ENCODE measurements at places on chromosomes 2 and 18.

- peak; percentile 8 for DNase-seq
These were observed 38.8 kb downstream of the AQP4 start for GRCh38 chr18:26826656-26827235.

DNA sequence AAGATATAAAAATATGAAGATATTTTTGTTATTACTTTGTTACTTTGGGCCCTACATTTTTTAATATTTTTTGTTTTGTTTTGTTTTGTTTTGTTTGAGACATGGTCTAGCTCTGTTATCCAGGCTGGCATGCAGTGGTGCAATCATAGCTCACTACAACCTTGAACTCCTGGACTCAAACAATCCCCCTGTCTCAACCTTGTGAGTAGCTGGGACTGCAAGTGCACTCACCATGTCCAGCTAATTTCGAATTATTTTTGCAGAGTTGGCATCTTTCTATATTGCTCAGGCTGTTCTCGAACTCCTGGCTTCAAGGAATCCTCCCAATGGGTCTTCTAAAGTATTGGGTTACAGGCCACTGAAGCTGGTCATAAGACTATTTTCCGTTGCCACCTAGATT is 603.6 kb upstream of the PIK3C3 start:
- DNase-seq: no peak

DNA sequence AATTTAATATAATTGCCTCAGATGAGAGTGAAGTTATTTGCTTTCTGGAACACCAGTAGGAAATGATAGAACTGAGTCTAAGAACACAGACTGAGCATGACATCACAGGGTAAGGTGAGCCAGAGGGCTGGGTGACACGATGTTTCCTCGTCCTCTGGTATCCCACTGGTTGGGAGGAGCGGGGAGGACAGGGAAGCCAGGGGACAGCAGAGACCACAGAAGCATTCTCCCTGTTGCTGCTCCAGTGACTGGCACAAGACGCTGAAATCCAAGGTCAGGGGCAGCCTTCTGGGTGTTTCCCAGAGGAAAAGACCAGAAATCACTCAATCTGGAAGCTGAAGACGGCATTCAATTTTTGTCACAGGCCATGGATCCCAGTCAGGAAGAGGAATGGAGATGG is 363.4 kb upstream of the SOX11 start:
- no peak for DNase-seq

DNA sequence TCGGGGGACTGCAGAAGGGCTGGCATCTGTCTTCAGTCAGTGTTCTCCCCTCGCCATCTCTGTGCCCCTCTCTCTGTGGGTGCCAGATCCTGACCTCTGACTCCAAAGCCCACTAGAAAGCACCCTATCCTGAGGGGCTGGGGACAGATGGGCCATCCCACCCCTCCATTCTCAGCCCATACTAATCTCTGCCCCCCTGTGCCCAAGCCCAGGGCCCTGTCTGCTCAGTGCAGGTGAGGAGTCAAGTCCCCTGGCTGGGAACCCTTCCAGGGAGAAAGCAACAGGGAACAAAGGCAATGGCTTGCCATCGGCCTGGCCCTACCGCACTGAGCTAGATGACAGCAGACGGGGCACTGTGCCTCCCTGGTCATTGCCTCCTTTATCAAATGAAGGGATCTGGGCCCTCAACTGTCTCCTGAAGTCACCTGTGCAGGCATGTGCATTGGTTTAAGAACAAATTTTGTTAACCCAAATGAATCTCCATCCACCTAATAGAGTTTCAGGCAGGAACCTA is 42.7 kb upstream of the ID2 start:
- no peak for DNase-seq

GRCh38 chr18:26383454-26384270 is 157.4 kb downstream of the TAF4B start:
- peak; percentile 66 for DNase-seq

- no peak for DNase-seq
These were observed 33.6 kb upstream of the CD28 start for GRCh38 chr2:203672856-203673255.

- DNase-seq: no peak
These were observed 210.6 kb downstream of the C1D start for GRCh38 chr2:67851956-67852824.

- DNase-seq: no peak
These were observed 15.4 kb upstream of the MLPH start for GRCh38 chr2:237471438-237472186.

DNA sequence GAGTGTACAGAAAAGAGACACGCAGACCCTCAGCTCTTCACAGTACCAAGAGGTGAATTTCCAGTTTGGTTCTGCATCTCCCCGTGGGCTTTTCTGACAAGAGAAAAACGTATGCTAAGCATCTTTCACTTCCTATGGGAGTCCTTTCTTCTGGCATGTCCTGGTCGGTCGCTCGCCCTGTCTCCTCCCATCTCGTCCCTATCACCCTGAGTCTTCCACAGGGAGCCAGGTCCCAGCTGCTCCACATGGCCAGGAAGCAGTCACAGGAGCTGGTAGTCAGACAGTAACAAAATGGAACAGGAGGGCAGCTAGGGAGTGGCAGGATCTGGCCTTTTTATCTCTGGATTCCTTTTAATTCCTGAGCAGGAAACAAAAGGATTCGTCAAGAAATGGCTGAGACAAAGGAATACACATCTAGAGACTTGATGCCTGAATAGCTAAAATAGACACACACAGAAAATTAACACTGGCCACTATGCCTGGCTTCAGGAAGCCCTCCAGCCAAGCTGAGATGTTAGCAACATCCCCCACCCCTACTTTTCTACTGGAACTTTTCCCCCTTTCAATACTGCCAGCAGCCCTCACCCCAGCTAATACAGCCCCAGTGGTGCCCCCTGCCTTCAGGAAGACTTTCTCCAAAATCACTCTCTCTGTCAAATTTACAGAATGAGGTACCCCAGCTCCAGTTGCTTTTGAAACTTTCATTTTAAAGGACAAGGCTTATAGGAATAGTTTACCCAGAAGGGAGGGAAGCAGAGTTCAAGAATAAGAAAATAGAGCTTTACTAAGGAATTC is 136.1 kb downstream of the DNER start:
- DNase-seq: no peak

- peak; percentile 2 for DNase-seq
These were observed 4.3 kb downstream of the MRPS9 start for GRCh38 chr2:105042189-105042588.

GRCh38 chr2:182187130-182187529 is 201.5 kb downstream of the PPP1R1C start:
- no peak for DNase-seq

GRCh38 chr2:173511357-173511756 is 156.7 kb downstream of the CDCA7 start:
- no peak for DNase-seq

DNA sequence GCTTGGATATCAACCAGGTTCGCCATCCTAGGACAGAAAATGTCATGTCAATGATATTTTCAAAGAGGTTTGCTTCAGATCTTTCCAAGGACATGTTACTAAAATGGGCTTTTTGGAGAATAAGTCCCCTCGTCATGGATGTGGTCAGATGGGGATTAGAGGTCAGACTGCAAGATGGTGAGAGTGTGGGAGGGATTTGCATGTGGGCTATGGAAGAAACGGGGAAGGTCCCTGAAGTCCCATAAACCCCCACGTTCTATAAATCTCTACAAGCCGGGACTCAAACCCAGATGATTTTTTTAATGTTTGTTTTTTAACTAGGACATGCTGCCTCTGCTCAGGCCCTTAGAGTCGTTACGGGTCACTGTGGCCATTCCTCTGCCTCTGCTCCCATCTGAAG is 37.7 kb upstream of the IGFBP5 start:
- no peak for DNase-seq

GRCh38 chr2:24203029-24203786 is 28.4 kb downstream of the FAM228A start:
- peak; percentile 49 for DNase-seq

DNA sequence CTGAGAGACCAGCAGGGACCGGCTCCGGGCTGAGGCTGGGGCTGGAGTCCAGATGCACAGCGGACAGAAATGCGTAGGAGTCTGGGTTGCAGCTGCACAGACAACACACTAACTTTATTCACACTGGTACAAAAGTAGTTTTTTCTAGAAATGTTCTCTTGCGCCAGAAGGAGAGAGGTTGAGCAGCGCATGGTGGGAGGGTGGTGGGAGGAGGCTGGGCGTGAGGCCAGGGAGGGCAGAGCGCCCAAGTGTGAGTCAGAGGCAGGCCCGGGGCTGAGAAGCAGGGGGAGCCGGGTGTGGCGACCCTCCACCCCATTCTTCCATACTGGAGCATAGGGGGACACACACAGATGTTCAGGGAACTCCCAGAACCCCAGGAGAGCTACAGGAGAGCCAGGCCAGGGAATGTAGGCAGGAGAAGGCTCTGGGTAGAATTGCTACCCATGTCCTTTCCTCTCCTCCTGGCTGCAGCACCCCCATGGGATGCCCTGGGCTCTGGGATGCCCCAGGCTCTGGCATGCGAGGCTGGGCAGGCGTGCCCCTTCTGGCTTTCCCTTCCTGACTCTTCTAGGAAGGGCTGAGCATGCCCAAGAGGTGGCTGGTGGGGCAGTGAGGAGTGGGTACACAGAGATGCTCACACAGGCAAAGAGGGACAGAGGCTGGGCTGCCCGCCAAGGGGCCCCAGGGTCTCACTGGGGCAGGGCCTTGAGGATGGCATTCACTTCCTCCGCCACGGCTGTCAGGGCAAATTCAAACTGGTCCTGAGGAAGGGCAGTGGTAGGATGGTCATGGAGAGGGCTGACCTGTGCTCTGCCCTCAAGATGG is 10.6 kb downstream of the DNAJB2 start:
- DNase-seq: peak; percentile 87

GRCh38 chr2:181196401-181196800 is 216.0 kb downstream of the UBE2E3 start:
- no peak for DNase-seq

GRCh38 chr2:213229814-213230213 is 54.5 kb upstream of the SPAG16 start:
- DNase-seq: no peak

GRCh38 chr2:139813340-139813739 is 1033.2 kb upstream of the NXPH2 start:
- no peak for DNase-seq

DNA sequence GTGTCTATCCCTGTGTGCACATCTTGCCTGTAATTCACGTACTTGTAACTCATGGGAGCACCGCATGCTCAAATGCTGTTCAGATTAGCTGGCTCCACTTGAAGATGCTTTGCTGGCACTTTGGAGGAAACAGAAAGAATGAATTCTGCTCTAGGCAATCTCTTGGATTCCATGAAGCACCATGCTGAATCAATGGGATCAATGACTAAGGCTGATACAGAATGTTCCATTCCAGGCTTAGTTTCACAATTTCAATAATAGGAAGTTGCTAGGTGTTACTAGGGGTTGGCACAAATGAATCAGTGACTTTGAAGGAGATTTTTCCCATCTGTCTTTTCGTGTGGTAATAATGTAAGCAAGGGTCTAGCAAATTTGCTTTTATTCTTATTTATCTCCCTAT is 328.8 kb downstream of the OSR1 start:
- DNase-seq: no peak

GRCh38 chr18:72056171-72056570 is 488.0 kb downstream of the CBLN2 start:
- no peak for DNase-seq

DNA sequence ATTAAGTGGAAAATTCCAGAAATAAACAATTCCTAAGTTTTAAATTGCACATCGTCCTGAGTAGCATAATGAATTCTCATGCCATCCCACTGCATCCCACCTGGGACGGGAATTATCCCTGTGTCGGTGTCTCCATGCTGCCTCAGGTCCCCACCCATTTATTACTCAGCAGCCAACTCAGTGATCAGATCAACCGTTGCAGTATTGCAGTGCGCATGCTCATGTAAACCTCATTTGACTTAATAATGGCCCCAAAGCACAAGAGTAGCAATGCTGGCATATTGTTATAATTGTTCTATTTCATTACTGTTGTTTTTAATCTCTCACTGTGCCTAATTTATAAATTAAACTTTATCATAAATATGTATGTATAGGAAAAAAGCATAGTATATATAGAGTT is 214.4 kb downstream of the METTL4 start:
- no peak for DNase-seq

- no peak for DNase-seq
These were observed 106.1 kb downstream of the ZNF516 start for GRCh38 chr18:76388891-76389423.

- no peak for DNase-seq
These were observed at the start of gene IL1RN for GRCh38 chr2:113126845-113127645. IL1RN (plus strand) TSS chr2:113127598; CDS start chr2:113127625, 27 bp downstream.

GRCh38 chr2:12770300-12770968 is 53.7 kb downstream of the TRIB2 start:
- DNase-seq: no peak

DNA sequence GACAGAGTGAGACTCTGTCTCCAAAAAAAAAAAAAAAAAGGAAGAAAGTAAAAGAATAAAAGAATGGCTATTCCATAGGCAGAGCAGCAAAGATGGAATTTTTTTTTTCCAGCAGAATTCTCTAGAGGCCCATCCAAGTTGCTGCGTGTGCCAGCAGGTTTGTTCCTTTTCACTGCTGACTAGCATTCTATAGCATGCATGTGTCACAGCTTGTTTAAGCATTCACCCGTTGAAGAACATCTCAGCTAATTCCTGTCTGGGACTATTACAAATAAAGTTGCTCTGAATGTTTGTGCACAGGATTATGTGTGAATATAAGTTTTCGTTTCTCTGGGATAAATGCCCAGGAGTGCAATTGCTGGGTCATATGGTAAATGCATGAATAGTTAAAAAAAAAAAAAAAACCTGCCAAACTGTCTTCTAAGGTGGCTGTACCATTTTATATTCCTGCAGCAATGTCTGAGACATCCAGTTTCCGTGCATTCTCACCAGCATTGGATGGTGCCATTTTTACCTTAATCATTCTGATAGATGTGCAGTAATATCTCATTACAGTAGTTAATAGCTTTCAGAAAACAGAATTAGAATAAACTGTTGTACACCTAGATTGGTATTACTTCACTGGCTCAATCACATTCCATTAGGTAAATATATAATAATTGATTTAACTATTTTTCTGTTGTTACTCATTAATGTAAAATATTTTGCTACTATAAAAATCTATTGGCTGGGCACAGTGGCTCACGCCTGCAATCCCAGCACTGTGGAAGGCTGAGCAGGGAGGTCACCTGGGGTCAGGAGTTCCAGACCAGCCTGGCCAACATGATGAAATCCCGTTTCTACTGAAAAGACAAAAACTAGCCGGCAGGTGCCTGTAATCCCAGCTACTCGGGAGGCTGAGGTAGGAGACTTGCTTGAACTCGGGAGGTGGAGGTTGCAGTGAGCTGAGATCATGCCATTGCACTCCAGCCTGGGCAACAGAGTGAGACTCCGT is 47.5 kb upstream of the ASAP2 start:
- no peak for DNase-seq

DNA sequence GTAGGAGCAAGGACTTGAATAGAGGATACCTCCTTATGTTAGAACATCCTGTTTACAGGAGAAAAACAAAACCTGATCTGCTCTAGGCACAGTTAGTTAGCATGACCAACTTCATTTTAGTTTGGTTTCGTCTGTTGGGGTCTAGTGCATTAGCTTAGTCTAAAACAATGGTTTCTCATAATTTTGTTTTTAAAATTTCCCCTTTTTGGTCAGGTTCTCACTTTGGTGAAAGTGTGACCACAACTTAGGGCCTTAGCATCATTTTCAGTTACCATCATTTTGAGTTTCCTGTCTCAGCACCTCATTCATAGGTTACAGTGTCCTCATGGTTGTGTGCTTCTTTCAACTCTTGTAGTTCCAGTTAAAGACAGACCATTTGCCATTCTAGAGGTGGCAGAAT is 1277.0 kb upstream of the SLC39A10 start:
- DNase-seq: no peak

GRCh38 chr2:146576339-146577111 is 1268.3 kb upstream of the ACVR2A start:
- DNase-seq: no peak

- DNase-seq: peak; percentile 22
These were observed 1.4 kb downstream of the STARD7 start for GRCh38 chr2:96207073-96207773.

GRCh38 chr2:128710242-128710641 is 391.6 kb upstream of the HS6ST1 start:
- no peak for DNase-seq
